Kidney capillary endothelial cell (primary cell): ENCODE measurements at places on chromosomes 2 and 18.

GRCh38 chr2:20717641-20718040 lies 50.7 kb downstream of the GDF7 start:
- no peak for DNase-seq

DNA sequence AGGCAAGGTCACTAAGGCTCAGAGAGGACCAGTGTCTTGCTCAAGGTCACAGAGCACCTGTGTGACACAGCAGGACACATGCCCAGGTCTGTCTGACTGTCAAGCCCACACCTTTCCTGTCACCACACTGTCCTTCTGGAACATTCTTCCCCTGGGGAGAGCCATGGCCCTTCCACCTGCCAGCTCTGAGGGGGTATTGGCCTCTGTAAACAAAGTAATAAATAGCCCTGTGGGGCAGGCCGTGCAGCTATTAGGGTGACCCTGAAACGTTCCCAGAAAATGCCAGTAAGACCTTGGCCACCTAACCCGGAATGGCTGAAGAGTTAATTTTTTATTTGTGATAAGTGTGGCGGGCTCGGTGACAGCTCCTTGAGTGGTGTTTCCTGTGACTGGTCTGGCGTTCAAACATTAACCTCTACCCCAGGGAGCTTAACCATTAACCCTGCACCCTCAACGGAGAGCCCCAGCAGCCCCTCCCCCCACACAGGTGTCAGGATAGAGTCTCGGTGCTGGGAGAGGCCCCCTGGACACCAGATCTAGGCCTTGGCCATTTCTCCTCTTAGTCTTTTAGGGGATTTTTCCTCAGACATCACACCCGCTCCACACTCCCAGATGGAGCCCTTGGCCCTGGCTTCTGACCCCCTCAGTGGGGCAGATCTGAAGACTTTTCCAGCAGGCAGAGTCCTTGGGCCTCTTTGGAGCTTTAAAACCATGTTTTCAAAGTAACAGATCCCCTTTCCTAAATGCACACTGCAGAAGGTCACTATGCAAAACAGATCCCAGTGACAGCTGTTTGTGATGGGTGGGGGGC lies 36.6 kb downstream of the SCTR start:
- DNase-seq: peak; percentile 29

- DNase-seq: peak; percentile 83
Measured at GRCh38 chr2:190469771-190470170, 61.6 kb downstream of the MFSD6 start.

GRCh38 chr2:219175928-219176817 lies 552 bp downstream of the CNPPD1 start:
- peak; percentile 23 for DNase-seq

DNA sequence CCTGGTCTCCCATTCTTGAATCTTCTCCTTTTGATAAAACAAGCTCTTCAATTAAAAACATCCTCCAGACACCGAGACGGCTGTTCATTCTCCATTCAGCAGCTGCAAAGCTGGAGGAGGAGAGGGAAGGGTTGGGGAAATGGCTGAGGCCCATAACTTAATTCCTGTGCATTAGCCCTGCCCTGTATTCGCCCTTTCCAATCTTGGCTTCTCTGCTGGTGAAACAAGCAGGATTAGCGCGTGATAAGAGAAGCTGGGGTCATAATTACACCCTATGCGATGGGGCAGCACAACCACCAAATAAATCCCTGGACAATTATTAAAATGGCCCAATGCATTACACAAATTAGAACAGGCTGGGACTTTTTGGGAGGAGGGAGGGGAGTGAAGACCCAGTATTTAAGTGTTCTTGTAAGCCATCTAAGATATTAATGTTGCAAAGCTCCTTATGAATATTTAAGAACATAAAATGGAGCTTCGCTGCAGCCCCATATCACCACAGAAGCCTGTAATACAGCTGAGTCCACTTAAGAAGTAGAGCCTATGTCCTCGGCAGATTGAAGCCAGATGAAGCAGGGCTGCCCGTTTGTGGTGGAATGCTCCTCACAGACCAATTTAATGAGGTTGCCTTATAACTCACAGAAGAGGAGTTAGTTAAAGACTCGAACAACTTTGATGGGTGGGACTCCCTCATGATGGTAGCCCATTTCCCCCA lies 176.6 kb upstream of the SKOR2 start:
- no peak for DNase-seq

GRCh38 chr2:205390866-205391265 lies 291.4 kb upstream of the NRP2 start:
- peak; percentile 3 for DNase-seq

DNA sequence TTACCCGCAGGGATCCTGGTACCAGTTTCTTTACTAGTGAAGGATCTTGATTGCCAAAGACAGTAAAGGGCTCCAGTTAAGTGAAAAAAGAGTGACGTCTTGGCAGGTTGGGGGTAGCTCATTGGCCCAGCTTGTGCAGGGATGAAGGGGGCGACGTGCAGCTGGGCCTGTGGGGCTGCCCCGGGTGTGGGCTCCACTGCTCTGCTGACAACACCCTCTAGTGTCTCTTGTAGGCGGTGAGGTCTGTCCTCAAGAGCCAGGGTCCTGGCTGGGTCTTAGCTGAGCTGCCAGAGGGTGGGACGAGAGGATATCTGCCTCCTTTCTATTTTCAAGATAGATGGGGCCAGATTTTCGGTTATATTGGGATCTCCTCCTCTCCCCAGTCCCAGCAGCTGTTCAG lies 6.1 kb downstream of the ARHGEF4 start:
- DNase-seq: no peak

- no peak for DNase-seq
Measured at GRCh38 chr2:164694275-164694695, 73.0 kb upstream of the GRB14 start.

DNA sequence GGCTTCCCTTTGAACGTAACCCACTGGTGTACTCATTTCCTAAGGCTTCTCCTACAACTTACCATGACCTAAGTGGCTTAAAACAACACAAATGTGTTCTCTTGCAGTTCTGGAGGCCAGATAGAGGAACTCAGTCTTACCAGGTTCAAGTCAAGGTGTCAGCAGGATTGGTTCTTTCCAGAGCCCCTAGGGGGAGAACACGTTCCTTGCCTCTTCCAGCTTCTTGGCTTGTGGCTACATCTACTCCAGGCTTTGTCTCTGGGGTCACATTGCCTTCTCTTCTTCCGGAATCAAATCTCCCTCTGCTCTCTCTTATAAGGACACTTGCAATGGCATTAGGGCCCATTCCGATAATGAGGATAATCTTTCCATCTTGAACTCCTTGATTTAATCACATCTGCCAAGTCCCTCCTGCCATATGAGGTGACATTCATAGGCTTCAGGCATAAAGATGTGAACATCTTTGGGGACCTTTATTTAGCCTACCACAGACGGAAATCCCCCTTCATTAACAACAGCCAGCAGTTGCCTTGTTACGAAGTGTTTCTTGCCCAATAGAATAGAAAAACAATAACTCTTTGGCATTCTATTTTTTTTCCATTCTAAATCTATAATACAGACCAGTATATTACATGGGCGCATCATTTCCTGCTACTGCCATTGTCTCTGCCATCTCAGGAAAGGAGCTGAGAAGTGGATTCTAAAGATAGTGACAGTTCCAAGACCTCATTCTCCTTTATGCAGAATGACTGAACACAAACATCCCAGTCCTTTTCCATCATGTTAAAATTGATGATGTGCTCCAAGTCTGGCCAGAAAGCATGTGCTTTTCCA lies 362.0 kb downstream of the ZNF521 start:
- DNase-seq: peak; percentile 72

DNA sequence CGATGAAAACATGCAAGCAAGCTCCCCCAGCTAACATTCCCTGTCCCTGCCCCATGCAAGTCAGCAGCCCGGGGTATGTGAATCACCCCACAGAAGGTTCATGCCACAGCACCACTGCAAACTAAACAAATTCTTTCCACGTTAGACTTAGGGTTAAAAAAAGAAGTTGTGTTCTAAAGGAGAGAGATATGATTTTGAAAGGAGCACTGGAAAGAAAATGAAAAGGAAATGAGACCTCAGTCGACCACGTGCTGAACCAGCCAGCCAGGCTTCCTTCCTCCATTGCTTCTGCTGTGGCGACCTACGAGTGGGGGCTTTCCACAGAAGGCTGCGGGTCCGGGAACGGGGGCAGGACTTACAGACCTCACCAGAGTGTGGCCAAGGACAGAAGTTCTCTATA lies 52.0 kb downstream of the ARL4C start:
- peak; percentile 62 for DNase-seq

DNA sequence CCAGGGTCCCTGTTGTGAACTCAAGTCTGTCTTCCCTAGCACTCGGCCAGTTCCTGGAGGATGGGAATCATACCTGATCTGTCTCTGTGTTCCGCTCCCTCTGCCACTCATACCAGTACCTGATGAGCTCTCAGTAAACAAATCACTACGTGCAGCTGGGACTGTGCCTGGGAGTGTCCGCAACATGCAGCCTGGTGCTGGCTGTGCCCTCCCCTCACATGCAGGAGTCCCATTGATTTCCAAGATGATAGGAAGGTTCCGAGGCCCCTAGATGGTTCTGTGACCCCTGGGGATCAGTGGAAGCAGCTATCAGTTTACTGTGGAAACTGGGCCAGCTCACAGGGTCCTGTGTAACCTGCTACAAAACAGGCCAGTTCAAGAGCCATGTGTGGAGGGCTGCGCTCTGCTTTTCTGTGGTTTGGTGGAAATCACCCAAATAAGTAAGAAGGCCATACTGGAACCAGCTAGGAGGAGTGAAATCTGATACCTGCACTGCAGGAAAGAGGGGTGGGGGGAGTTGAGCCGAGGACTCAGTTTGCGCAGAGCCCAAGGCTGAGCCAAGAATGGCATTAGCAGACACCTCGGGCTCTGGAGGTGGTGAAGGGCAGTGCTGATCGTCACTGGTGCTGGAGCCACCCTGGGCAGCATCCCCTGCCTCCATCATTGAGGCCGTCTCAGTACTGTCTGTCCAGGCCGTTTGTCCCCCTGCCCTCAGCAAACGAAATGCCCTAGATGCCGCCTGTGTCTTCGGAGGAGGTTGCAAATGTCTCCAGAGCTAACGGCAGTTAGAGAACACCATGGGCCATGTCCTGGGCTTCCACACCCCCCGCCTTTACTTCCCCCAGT lies 93.3 kb downstream of the KLHL29 start:
- no peak for DNase-seq

DNA sequence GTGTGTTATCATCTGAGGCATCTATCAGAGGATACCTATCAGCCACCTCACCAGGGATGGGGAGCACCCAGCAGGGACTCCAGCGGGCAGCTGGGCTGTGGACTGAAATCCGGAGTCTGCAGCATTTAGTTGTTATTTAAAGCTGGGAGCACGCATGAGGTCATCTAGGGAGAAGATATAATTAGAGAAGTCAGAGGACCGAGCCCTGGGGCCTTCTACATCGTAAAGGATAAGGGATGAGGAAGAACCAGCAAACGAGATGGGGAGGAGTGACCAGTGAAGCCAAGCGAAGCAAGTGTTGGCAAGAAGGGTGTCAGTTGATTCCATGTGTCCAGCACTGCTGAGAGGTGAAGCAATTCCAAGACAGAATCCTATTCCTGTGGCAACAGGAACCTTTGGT lies 70.3 kb downstream of the STEAP3 start:
- no peak for DNase-seq

DNA sequence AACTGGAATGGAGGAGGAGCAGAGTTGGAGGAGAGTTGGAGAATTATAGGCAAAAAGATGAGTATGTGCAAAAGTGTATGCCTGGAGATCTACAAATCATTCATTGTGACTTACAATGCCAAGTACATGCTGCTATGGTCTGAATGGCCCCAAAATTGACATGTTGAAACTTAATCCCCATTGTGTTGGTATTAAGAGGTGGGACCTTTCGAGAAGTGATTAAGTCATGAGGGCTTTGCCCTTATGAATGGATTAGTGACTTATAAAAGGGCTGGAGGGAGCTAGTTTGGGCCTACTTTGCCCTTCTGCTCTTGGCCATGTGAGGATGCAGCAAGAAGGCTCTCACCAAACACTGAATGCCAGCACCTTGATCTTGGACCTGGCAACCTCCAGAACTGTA lies 6.3 kb upstream of the RBMS1 start:
- no peak for DNase-seq

GRCh38 chr2:10163498-10164486 lies 41.3 kb downstream of the RRM2 start:
- peak; percentile 89 for DNase-seq

DNA sequence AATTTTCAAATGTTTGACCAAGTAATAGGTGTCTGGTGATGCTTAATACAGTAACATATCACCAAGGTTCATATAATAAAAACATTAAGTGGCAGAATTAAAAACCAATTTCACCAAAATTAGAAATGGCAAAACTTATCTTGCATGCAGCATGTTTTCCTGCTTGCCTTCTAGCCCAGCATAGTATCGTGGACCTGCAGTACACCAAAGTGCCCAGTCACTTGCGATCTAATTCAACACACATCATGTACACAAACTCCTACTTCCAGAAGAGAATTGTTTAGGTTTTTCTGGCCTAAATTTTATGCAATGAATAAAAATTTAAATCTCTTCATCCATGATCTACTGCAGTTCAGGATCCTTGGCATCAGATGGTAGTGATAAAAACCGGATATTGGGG lies 28.9 kb downstream of the LPIN2 start:
- no peak for DNase-seq

- DNase-seq: no peak
Measured at GRCh38 chr2:181857483-181857882, 34.0 kb upstream of the ITPRID2 start.

DNA sequence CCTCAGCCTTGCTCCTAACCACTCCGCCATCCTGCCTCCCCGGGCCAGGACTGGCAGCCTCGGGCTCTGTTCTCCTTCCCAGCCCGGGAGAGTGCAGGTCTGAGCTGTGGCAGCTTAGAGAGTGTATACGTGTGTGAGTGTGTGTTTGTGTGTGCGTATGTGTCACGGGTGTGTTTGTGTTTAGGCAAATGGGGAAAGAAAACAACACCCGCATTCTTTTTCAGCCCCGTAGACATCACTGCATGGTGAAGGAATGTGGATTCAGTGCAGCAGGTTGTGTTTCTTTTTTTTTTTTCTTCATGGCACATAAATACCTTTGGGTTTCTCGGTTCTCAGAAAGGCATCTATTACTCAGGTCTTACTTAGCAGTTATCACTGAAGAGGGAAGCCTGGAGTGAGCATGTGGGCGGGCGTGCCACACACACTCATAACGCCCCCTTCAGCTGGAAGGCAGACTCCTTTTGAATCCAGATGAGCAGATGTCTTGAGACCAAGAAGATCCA lies 44.2 kb downstream of the GLI2 start:
- DNase-seq: no peak

DNA sequence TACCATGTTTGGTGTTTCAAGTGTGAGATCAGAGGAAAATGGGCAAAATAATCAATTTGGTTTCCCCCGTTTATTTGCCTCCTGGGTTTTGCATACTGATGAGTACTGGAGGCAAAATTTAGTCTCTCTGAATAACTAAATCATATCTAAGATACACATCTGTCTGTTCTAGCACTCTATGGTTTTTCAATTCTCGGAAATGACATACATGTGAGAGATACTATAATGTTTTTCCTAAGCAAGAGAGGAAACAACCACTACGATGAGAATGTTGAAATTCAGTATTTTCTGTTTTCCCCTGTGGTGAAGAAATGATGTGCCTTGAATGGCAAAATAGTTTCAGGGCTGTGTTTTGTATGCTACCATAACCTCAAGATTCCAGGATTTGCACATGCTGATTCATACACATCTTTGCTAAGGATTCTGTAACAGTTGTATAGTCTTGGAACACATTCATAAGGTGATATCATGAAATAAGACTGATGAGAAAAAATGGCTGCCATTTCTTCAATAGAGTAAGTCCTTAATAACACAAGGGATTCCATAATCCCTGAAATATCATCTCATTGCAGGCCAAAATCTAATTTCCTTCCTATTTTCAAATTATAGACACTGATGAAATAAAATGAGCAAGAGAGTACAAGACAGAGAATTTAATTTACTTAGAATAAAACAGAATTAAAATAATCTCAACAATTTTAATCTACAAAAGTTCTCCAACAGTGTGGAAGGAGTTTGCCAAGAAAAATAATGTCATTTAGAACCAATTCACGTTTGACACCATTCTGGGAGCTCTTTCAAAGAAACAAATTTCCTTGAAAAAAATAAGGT lies 316.6 kb downstream of the FIGN start:
- DNase-seq: no peak
